Activated CD4-positive, CD25-positive, alpha-beta regulatory T cell treated with anti-CD3 and anti-CD28 coated beads, Interleukin-2, amount 50 U/mL, for 16 hours (primary cell): ENCODE measurements at places on chromosomes 12 and 14.

DNA sequence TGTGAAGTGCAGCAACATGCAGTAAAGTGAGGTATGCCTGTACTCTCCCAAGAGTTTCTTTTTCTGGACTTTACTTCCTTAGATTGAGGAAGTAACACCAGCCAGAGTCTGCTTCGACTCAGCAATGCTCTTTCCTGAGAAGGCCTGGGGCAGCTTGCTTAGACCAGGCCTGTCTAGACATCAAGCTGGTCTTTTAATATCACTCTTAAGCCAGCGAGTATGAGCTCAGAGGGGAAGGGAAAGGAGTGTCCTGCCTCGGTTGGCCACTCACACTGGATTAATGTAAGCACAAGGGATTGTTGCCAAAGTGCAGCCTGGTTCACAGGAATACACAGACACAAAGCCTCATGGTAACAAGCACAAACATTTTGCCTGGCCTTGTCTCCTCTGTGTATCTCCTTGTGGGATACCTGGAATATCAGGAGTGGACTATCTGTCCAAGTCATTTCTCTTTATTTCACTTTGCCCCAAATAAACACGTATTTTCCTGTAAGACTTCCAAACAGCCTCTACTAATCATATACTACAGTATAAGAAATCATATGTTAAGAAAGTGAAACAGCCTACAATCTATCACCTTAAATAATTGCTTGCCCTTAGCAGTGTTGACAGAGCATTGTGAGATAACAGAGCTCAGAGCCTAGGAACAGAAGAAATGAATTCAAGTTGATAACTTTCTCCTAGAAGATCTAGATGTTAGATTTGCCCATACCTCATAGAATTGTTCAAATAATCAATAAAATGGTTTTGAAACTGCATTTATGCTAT, 121.2 kb upstream of the DAAM1 start:
- no peak for DNase-seq

GRCh38 chr12:75900226-75900625, 131.3 kb downstream of the PHLDA1 start:
- no peak for DNase-seq

DNA sequence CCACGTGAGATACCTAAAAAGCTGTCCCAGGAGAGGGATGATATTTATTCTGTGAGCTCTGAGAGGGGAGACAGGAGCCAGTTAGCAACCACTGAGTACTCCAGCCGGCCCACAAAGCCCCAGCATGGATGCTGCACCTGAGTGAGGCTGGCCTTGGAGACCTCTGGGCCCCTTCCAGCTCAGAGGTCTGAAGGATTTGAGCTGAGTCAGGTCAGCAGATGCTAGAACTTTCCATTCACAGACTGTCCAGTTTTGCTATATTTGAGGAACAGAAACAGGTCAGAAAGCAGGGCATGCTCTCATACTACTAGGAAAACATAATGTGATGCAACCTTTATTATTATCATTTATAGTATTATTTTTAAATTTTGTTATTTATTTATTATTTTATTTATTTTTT, 15.0 kb upstream of the MAPKAPK5 start:
- no peak for DNase-seq

DNA sequence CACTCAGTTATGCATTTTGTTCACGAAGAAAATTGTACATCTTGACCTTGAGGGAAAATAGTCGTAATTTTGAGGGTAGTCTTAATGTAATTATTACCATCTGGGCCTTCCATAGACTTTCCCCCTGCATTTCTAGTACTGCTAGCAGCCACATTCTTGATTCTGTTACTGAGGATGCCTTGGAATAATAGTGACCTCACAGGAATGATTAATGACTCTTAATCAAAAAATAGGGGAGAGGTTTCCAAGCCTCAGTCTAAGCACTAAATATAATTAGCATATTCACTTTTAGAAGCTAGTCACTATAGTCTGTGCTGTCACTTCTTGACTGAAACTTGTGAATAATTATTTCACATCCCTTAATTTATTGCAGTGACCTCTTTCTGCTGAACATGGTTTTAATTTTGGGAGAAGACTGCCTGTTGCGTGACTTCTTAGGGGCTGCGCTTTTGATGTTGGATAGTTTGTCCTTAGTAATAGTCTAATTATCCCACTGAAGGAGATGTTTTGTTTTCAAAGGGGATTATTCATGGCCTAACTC, 400.5 kb downstream of the ADAMTS20 start:
- no peak for DNase-seq

GRCh38 chr12:53231921-53232645, at the start of gene RARG:
TSS of gene RARG (minus strand) at chr12:53232209. CDS start at chr12:53227545, 4,664 bp downstream.
- peak; percentile 19 for DNase-seq

- DNase-seq, result no peak
Observed at GRCh38 chr14:106844608-106845285, 1318.4 kb downstream of the TMEM121 start.
